Omental fat pad (tissue), 4 donors: ENCODE measurements at places on chromosomes 3 and 15. TPM values are rescaled to one million over a fixed set of nuclear protein-coding genes. Genes with fewer than 3 reads are reported as not detected.

GATA2 gene
- 32.5 TPM for total RNA-seq

DNA sequence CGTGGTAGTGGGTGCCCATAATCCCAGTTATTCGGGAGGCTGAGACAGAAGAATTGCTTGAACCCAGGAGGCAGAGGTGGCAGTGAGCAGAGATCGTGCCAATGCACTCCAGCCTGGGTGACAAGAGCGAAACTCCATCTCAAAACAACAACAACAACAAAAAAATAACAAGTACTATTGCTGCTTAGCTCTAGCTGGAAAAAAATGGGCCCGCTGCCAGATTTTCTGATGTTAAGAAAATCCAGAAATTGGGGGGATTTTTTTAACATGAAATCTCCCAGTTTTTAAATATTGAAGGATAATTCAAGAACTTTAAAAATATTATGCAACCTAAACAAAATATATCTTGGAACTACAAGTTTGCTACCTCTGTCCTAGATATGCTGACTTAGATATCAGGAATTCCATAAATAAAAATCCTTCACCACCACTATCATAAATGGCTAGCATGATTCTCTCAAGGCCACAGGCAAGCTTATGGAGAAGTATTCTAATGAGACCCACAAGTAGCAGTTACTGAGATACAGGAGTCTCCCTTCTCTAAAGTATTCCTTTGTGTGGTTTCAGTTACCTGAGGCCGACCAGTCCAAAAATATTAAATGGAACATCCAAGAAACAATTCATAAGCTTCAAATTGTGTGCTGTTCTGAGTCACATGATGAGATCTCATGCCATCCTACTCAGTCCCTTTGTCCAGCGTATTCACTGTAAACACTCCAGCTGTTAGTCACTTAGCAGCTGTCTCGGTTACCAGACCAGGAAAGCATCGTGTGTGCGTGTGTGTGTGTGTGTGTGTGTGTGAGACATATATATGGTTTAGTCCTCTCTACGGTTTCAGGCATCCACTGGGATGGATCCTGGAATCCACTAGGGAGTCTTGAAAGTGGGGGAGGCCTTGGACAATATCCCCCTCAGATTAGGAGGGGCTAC lies 277.2 kb downstream of the TBL1XR1 start:
- DNase-seq, result no peak

TM4SF18 gene
- 22.3 TPM for total RNA-seq

- DNase-seq, result no peak
Measured at GRCh38 chr15:71709808-71710418, 100.4 kb upstream of the NR2E3 start.

MRPS22 gene
- total RNA-seq, result 38.0 TPM

PRSS50 gene
- not detected for total RNA-seq
